ENCODE measurements at places on chromosomes 4 and X. TPM values are rescaled to one million over a fixed set of nuclear protein-coding genes. Genes with fewer than 3 reads are reported as not detected.

GRCh38 chr4:188722911-188723310 lies 583.7 kb downstream of the TRIML1 start:
- DNase-seq = no peak

DNA sequence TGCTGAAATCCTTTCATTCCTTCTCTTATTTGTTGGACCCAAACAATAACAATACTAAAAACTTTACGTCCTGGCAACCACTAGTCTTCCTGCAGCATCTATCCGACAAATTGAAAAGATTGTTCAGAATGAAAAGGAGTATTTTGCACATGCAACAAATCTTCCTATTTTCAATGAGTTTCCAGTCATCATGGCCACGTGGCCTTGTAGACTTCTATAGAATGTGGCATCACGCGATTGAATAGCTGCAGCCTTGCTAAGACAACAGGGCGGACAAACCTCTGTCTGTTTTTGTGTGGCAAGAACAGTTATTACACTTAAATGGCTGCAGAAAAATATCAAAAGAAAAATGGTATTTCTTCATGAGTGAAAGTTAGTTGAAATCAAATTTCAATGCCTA lies 297.9 kb upstream of the LCORL start:
- no peak for DNase-seq

The ARHGEF9 gene
- total RNA-seq = 38.0 TPM

The KLHL13 gene
- 6.0 TPM for total RNA-seq

GRCh38 chr4:159175085-159175988 lies 72.5 kb downstream of the RAPGEF2 start:
- DNase-seq = peak; percentile 67

DNA sequence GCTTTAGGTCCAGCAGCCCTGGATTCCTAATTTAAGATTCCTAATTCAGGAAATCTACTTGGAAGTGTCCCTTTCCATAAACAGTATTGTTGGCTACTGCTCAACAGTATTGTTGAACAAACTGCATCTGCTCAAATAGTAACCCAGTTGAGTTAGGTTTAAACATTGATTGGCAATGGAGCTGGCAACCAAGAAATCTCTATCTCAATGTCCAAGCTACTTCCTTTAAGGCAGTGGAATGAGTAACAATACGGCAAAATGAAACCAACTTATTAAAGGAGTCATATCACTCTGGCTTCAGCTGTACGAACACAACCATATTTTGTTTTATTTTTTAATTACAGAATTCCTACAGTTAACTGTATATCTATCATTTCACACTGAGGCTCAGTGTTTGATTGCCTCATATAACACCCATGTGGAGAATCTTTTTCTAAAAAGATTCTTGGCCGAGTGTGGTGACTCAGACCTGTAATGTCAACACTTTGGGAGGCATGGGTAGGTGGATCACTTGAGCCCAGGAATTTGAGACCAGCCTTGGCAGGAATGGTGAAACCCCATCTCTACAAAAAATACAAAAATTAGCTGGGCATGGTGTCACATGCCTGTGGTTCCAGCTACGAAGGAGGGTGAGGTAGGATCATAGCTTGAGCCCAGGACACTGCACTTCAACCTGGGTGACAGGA lies 71.7 kb upstream of the IL13RA1 start:
- DNase-seq = no peak

DNA sequence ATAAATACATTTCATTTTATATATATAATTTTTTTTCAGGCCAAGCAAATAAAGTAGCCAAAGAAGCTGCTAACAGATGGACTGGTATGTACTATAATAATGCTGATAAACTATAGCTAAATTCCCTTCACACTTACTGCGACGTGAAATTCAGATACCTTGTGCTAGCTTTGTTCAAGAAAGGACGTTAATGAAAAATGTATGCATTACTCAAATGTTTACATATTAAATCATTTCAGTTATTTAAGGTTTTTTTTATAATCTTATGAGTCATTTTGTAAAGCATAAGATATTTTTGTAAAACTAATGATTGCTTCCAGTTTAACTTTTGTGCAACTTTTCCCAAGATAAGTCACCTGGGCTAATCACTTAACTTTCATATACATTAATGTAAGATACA lies 57.2 kb upstream of the TMEM131L start:
- no peak for DNase-seq

The CD40LG gene
- total RNA-seq = not detected

DNA sequence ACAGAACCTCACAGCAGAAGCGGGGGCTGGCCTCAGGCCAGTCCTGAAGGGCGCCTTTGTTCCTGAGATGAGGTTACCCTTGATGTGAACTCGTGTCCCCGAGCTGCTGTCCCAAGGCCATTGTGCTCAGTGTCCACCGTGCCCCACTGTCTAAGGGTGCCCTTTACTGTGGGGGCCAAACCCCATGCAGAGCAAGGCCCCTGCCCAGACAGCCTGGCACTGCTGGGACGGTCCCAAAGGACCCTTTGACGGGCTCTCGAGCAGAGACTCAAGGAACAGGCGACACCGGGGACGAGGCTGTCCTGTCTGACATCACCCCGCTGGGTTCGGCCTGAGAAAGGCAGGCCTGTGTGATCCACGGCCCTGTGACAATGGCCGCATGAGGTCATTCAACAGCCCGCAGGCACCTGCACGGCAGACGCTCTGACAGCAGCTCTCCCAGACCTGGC lies 100.6 kb downstream of the ABLIM2 start:
- peak; percentile 66 for DNase-seq

- DNase-seq = no peak
These were observed 24.7 kb downstream of the OFD1 start for GRCh38 chrX:13759152-13759718.

The ADAM29 gene
- not detected for total RNA-seq

- no peak for DNase-seq
These were observed 22.4 kb downstream of the TMEM33 start for GRCh38 chr4:41957634-41958033.

DNA sequence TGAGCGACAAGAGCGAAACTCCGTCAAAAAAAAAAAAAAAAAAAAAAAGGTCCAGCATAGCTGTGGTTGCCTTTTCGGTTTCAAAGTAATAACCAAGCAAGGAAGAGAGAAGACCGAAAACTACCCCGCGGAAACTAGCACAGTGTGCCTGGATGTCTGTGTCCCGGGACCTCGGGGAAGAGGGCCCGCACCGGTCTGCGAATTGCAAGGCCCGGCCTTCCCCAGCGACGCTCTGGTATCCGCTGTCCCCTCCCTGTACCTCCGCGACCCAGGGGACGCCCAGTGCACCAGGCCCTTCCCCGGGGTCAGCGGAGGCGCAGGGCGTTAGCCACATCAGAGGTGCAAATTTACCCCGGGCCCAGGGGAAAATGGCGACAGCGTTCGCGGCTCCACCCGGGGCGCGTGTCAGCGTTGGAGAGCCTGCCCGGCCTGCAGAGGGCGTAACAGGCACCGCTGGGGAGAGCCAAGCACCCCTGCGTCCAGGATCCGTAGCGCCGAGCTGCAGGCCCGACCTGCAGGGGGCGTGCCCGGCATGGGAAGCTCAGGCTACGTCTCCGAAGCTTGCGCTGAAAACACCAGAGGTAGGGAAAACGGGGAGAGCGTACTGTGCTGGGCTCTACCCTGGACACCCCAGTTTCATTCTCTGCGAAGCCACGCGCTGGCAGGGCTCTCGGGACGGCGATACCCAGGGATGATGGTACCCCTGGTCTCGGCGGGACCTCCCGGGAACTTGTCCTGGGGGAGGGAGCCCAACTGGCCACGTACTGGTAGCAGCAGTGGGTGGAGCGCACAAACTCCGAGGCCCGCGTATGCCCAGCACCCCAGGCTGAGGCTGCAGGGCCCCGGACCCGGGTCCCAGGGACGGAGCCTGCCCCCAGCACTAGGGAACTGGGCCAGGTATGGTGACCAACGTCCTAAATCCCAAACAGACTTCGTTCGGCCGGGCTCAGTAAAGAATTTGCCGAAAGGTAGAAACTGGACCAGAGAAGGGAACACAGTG lies 16.2 kb downstream of the NKX6-1 start:
- no peak for DNase-seq

DNA sequence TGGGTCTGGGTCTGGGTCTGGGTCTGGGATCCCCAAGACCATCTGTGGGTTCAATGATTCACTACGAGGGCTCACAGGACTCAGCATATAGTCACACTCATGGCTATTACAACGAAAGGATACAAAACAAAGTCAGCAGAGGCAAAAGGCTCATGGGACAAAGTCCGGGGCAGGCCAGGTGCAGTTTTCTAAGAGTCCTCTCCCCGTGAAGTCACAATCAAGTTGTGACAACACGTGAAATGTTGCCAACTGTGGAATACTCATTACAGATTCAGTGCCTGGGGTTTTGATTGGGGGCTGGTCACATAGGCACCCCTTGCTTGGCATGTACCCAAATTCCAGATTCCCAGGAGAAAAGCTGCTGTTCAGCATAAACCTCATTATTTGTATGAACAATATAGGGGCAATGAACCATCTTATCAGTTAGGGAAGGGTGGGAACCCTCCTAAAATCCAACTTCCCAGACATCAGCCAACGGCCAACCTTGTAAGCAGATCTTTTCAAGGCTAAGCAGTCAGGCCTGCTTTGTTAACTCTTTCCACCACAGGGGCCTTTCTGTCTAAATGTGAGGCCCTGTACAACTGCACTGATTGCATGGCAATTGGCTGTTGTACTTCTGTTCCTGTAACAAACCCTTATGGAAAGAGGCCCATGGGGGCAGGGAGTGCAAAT lies 58.2 kb upstream of the DIPK2B start:
- DNase-seq = no peak

DNA sequence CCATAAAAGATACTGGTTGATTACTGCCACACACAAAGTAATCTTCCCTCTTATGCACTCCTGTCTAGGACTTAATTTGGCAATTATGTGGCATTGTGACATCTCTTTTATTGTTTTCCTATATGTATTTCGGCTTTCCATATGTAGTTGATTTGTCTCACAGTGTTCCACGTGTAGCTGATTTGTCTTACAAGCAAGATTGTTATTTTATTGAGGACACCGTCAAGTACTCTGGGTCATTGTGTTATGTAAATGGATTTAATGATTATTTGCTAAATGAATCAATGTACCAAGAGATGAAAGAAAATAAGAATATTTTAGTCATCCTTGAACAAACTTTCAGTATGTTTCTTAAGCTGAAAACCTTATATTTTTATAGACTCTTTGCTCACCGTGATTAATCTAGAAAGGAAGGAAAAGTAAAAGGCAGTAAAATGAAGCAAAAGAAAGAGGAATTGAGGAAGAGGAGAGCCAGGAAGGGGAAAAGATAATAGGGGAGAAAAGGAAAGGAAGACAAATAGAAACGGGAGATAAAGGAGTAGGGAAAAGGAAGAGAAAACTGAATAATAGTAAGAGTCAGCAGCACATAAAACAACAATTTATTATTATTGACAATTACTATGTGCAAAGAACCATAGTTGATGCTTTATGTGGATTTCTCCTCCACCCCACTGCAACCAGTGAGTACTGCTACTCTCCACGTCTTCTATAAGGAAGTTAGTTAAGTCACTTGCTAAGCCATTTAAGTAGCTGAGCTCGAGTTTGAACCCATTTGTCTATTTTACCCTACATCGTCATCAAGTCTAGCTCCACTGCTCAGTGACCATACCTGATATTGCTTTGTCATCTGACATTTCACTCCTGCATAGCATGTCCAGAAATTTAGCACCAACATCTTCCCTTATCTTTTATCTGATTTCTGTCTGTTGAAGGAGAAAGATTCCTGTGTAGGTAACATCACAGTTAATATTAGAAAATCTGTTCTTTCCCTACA lies 336.5 kb downstream of the BMPR1B start:
- DNase-seq = no peak

- no peak for DNase-seq
These were observed 259.2 kb downstream of the GPC3 start for GRCh38 chrX:133726211-133726630.

The MAGEA2 gene
- total RNA-seq = not detected

DNA sequence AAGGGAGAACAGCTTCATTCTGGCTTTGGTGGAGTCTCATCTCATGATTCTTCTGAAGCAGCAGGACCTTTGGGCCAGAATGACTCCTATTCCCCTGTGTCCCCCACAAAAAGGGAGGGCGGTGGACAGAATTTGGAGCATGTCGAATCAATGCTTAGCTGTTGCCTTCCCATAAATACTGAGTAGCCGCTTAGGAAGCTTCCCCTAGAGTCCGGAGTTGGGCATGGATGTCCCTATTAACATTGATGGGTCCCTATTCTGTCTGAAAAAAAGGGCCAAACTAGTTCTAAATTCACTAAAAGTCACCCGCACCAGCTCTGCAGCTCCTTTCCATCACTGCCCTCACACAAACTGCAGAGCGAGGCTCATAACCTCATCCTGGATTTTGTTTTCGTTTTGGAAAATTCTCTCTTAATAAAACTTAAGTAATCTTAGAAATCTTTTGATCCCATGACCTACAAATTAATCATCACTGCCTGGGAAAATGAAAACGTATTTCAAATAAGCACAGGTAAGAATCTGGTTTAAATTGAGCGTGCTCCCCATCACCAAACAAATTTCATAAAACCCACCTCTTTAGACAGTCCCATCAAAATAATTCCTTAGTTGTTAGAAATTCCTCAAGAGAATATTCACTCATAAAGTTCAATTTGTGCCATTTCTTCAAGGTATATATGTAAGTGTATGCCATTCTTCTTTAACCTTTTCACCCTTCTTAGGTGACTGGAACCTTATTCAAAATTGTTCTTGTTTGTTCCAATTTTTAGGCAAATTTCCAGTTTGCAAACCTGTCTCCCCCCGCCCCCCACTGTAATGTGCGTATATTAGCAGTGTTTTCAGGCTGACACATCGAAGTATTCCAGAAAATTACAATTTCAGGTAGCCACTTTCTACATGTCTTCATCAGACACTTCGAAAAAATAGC lies 53.3 kb upstream of the NKAP start:
- no peak for DNase-seq

- DNase-seq = no peak
These were observed 37.8 kb downstream of the SPCS3 start for GRCh38 chr4:176357359-176358082.

GRCh38 chr4:67576538-67576937 lies 18.0 kb downstream of the STAP1 start:
- no peak for DNase-seq

DNA sequence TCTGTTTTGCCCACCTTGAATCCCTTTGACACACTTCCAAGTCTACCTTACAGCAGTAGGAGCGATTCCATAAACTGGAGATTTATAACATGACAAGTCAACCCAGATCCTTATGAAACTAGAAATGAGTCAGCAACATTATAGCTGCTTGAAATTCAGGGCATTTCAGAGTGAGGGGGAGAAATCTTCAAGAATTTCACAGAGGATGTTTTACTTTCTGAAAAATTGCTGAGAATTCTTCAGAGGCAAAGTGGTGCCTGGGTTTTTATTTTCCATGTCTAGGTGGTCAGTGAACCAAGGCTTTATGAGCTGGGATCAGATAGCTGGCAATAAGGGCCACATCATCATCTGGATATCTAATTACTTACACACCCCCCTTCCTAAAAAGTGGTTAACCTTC lies 119.8 kb downstream of the PPARGC1A start:
- no peak for DNase-seq

The CCKAR gene
- total RNA-seq = not detected

DNA sequence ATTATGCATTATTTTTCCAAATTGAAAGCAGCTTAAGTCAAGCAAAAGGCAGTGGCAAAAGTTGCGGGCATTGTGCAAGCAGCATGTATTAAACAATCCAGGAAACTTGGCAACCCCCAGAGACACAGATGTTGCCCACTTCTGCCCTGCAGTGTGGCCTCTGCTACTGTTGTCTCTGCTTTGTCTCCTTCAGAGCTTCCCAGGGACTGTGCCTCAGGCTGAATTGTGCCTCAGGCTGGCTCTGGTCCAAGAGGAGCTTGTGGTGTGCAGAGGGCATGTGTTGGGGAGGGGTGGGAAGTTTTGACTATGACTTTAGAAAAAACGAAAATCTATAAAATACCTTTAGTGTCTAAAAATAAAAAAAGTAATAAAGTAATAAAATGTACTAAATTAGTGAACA lies 201.4 kb downstream of the CCSER1 start:
- DNase-seq = peak; percentile 62

Data from Right ventricle myocardium inferior (tissue), 1 donor.